ENCODE measurements at places on chromosomes 3 and 15. TPM values are rescaled to one million over a fixed set of nuclear protein-coding genes. Genes with fewer than 3 reads are reported as not detected.

Gene KATNBL1
- 35.8 TPM for total RNA-seq

Gene AEN
- 30.2 TPM for total RNA-seq

Gene ADGRG7
- not detected for total RNA-seq

Gene CNOT10
- total RNA-seq = 58.0 TPM

Gene ECE2
- total RNA-seq = not detected

- no peak for DNase-seq
- peaks cover 28% of the 10 kb centered on the region for H3K36me3 ChIP-seq
- H3K27ac ChIP-seq = no peak overlapping the region
- peaks cover 12% of the 10 kb centered on the region for H3K4me1 ChIP-seq
- no peak overlapping the region for H3K4me3 ChIP-seq
Observed at GRCh38 chr15:80861731-80862170, 82.6 kb downstream of the CEMIP start.

DNA sequence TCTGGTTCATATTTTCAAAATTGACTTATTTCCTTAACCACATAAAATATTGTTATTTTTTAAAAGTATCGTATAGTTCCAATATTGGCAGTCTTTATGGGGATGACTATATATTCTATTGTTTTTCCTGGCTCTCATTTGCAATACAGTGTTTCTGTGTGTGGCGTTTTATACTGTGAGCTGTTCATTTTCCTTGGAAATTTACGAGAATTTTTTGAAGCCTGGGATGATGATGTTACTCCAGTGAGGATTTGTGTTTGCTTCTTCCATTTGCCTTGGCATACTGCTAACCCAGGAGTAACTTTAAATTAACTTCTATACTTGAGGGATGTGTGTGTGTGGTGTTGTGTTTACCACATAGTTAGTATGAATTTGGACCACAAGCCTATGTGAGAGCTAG, 95.2 kb downstream of the NR1D2 start:
- peaks cover 29% of the 10 kb centered on the region for H3K4me1 ChIP-seq
- H3K4me3 ChIP-seq = no peak overlapping the region
- H3K27me3 ChIP-seq = no peaks in the 10 kb centered on the region
- no peak for DNase-seq
- H3K27ac ChIP-seq = no peak overlapping the region

- H3K36me3 ChIP-seq = peaks cover 1% of the 10 kb centered on the region
- peaks cover 57% of the 10 kb centered on the region for H3K4me1 ChIP-seq
- peak overlapping the region; percentile 63 for H3K4me3 ChIP-seq
- peak overlapping the region; percentile 95 for H3K27ac ChIP-seq
Observed at GRCh38 chr3:64213962-64214379, 11.3 kb downstream of the PRICKLE2 start.

- H3K36me3 ChIP-seq = peaks cover 2% of the 10 kb centered on the region
Observed at GRCh38 chr3:194871864-194872668, 186.4 kb downstream of the FAM43A start.

DNA sequence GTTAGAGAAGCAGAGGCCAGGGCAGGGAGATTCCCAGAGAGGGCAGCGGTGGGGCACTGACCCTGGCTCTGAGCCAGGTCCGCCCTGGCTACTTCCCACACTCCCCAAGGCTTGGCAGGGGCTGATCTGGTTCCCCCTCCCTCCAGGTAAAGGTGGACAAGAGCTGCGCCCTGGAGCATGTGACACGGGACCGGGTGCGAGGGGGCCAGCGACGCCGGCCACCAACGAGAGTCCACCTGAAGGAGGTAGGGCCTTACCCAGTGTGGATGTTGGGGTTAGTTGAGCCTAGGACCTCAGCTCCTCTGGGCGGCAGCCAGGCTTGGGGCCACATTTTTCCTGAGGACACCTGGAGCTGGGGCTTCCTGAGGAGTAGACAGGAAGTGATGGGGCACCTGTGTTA, 19.6 kb downstream of the PLEKHO2 start:
- no peak overlapping the region for H3K4me3 ChIP-seq
- H3K27me3 ChIP-seq = no peaks in the 10 kb centered on the region
- H3K36me3 ChIP-seq = peaks cover 12% of the 10 kb centered on the region

GRCh38 chr3:51734572-51734907, 27.7 kb downstream of the GRM2 start:
- H3K4me1 ChIP-seq = no peaks in the 10 kb centered on the region
- H3K27ac ChIP-seq = no peak overlapping the region
- no peaks in the 10 kb centered on the region for H3K36me3 ChIP-seq
- peaks cover 37% of the 10 kb centered on the region for H3K27me3 ChIP-seq
- no peak for DNase-seq
- no peak overlapping the region for H3K4me3 ChIP-seq

DNA sequence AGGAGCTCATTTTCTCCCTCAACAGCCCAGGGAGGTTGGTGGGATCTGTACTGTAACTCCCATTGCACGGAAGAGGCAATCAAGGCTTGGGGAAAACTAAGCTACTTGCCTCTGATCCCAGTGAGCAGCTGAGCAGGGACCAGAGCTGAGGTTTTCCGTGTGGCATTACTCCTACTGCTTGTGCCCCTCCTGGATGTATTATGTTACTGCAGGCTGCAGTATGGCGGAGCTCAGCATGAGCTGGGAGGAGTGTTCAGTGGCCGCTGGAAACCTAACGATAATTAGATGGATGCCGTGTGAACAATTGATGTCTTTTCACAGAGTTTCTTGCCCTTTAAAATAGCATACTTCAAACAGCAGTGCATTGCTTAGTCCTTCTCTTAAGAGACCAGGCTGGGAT, 2.0 kb upstream of the TPRG1 start:
- peaks cover 12% of the 10 kb centered on the region for H3K4me1 ChIP-seq
- no peaks in the 10 kb centered on the region for H3K27me3 ChIP-seq
- H3K4me3 ChIP-seq = no peak overlapping the region
- DNase-seq = no peak

DNA sequence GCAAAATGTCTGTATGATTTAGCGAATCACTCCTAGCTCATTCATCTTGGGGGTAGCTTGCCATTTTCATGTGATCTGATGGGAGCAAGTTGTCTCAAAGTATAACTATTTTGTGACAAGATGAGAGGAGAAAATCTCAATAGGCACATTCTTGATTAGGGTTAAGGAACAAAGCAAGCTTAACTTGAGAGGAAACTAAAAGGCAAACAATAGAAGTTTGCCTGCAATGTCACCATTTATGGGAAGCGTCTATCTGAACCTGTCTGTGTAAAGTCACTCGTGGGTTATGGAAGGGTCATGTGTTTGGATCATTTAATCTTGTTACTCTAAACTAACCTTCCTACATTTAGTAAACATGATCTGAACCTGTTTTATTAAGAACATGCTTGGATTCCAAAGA, 232.5 kb downstream of the CDIN1 start:
- no peaks in the 10 kb centered on the region for H3K36me3 ChIP-seq
- no peaks in the 10 kb centered on the region for H3K27me3 ChIP-seq
- no peaks in the 10 kb centered on the region for H3K4me1 ChIP-seq
- no peak for DNase-seq

DNA sequence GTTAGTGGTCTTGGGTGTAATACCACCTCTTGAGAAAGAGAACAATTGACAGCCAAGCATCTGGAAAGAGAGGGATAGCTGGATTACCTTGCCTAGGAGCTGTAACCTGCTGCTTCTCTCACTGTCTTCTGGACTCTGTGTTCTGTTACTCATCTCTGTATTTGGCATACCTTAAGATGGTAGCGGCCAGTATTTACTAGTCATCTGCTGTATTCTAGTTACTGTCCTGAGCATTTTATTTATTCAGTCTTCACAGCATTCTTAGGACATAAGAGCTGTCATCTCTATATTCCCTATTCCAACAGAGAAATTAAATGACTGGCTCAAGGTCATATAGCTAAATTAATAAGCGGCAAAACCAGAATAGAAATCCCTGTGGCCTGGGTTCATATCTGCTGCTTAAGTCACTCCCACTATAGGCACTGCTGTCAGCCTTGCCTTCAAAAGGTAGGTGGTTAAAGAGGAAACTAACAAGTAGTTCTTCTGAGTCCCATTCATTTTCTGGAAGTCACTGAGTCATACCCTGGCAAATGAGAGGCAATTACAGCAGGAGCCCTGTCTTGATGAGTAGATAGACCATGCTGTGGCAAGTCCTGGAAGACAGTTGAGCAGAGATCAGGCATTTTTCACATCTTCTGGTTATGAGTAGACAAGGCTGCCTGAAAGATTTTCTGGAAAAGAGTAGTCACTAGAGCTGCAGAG, 68.2 kb downstream of the RAB7A start:
- no peaks in the 10 kb centered on the region for H3K27me3 ChIP-seq
- peaks cover 13% of the 10 kb centered on the region for H3K36me3 ChIP-seq
- no peak for DNase-seq

DNA sequence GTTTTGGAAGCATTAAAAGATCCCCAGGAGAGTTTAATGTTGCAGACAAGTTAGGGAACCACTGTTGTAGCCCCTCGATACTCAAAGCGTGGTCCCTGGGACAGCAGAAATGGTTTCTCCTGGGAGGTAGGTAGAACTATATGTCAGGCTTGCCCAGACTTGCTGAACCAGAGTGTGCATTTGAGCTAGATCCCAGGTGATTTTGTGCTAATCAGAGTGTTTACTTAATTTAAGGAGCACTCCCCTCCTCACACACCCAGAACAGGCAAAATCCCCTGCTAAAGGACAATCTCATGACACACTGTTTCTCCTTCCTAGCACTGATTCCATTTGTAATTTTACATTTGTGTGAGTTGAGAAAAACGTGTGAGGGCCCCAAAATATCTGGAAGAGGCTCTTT, 24.3 kb downstream of the LMCD1 start:
- no peak for DNase-seq
- peaks cover 56% of the 10 kb centered on the region for H3K36me3 ChIP-seq
- peaks cover 97% of the 10 kb centered on the region for H3K4me1 ChIP-seq
- no peak overlapping the region for H3K4me3 ChIP-seq
- H3K27me3 ChIP-seq = no peaks in the 10 kb centered on the region
- H3K27ac ChIP-seq = peak overlapping the region; percentile 83

DNA sequence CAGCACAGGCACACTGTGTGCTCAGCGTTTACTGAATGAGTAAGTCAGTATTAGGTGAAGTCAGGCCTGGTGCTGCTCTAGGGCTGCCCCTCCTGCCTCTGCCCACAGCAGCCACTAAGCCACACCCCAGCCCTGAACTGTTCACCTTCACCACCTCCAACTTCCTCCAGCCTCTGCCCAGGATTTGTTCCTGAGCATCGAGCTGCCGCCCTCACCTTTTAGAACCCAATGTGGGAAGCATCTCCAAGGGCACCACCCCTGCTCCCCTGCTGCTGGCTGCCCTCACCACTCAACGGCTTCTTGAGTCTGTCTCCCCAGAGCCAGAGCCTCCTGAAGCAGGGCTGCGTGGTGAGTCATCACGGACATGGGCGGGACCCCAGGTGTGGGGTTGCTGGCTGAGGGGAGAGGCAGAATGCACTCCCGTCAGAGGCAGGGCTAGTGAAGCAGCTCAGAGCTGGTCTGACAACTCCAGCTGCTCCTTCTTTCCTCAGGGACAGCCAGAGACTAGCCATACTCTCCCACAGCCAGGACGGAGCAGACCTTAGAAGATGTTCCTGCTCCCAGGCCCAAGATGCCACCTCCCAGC, 5.8 kb downstream of the HYAL2 start:
- H3K27me3 ChIP-seq = no peaks in the 10 kb centered on the region
- no peak overlapping the region for H3K27ac ChIP-seq
- peaks cover 38% of the 10 kb centered on the region for H3K4me1 ChIP-seq
- no peak overlapping the region for H3K4me3 ChIP-seq
- no peak for DNase-seq

DNA sequence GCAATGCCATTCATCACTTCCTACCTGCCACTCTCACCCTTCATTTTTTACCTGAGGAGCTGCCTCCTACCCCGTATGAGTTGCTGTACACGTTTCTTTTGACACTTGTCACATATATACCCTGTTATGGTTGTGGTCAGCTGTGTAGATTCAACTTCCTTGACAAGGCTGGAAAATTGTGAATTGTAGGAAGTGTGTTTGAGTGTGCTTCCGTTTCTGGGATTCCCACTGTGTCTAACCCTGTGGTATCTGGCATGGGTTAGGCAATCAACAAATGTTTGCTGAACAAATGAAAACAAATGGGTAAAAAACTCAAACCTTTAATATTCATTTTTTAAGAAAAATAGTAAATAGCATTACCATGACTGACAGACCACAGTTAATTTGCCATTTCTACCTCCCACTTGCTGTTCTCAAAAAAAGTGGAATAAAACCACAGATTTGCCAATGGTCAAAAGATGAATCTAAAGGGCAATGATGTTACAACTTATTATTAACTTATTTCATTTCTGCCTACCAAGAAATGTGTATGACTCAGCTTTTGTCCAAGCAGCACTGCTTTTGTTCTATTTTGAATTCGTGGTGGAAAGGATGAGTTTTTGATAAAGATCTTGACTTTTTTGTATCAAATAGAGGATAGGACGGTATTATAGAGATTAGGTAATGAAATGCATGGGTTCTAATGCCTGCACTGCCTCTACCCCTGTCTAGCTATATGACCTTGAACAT, 404.6 kb downstream of the LPP start:
- peak overlapping the region; percentile 30 for H3K27ac ChIP-seq
- H3K27me3 ChIP-seq = no peaks in the 10 kb centered on the region
- no peak for DNase-seq

DNA sequence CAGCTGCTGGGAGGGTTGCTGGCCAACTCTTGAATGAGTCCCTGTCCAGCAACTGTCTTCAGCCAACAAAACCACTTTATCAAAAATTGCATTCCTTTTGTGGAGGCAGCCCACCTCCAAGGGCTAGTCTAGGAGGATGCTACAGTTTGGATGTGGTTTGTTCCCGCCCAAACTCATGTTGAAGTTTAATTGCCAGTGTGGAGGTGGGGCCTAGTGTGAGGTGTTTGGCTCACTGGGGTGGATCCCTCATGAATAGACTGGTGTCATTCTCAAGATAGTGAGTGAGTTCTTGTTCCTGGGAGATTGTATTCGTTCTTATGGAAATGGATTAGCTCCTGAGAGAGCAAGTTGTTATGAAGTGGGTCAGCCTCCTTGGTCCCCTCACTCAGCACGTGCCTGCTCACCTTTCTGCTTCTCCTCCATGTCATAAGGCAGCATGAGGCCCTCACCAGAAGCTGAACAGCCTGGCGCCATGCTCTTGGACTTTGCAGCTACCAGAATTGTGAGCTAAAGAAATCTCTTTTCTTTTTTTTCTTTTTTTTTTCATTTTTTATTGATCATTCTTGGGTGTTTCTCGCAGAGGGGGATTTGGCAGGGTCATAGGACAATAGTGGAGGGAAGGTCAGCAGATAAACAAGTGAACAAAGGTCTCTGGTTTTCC, 4.2 kb upstream of the RFC4 start:
- H3K4me3 ChIP-seq = no peak overlapping the region
- H3K4me1 ChIP-seq = peaks cover 15% of the 10 kb centered on the region
- no peaks in the 10 kb centered on the region for H3K27me3 ChIP-seq
- H3K36me3 ChIP-seq = no peaks in the 10 kb centered on the region
- no peak for DNase-seq

DNA sequence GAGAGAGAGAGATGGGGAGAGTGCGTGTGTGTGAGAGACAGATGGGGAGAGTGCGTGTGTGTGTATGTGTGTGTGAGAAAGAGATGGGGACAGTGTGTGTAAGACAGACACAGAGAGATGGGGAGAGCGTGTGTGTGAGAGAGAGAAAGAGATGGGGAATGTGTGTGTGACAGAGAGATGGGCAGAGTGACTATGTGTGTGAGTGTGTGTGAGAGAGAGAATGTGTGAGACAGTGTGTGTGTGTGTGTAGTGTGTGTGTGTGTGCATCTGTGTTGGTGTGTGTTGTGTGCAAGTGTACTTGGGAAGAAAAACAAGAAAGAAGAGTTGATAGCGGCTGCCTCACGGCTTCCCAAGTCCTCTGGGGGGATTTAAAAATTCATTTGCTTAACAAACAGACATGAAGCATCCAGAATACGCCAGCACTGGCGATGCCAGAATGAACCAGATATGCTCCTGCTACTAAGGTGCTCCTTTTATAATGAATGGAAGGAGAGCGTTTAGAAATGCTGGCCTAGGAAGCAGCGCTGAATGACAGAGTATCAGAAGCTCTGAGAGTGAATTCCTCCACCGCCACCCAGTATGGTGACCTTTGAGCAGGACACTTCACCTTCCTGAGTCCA, 186.1 kb upstream of the TSC22D2 start:
- H3K27me3 ChIP-seq = no peaks in the 10 kb centered on the region
- no peak overlapping the region for H3K27ac ChIP-seq
- H3K36me3 ChIP-seq = no peaks in the 10 kb centered on the region
- peaks cover 41% of the 10 kb centered on the region for H3K4me1 ChIP-seq
